ENCODE measurements at places on chromosomes 6 and 20. TPM values are rescaled to one million over a fixed set of nuclear protein-coding genes. Genes with fewer than 3 reads are reported as not detected.

PLN gene
- total RNA-seq: not detected

SNHG17 gene
- total RNA-seq: 241 TPM

GSTA2 gene
- not detected for total RNA-seq

FOXQ1 gene
- total RNA-seq: not detected

BMP2 gene
- not detected for total RNA-seq

SLC22A23 gene
- total RNA-seq: 0.15 TPM

TRIM40 gene
- total RNA-seq: not detected

TREML2 gene
- total RNA-seq: 2.0 TPM

COL19A1 gene
- 0.52 TPM for total RNA-seq

CUL7 gene
- 11.6 TPM for total RNA-seq

HTR1E gene
- total RNA-seq: not detected

TRIM10 gene
- not detected for total RNA-seq

TMEM14B gene
- total RNA-seq: 98.0 TPM

ZBTB46 gene
- 0.25 TPM for total RNA-seq

PPP1R14C gene
- 1.1 TPM for total RNA-seq

MYBL2 gene
- 92.0 TPM for total RNA-seq

NEU1 gene
- 17.4 TPM for total RNA-seq

HSPA12B gene
- not detected for total RNA-seq

CYB5R4 gene
- total RNA-seq: 30.3 TPM

ATP6V1G2 gene
- total RNA-seq: 1.4 TPM

SLC22A1 gene
- total RNA-seq: 1.6 TPM

OLIG3 gene
- not detected for total RNA-seq

PAQR8 gene
- 9.2 TPM for total RNA-seq

CYP21A2 gene
- 0.23 TPM for total RNA-seq

Measured in activated CD8-positive, alpha-beta memory T cell treated with anti-CD3 and anti-CD28 coated beads for 36 hours (primary cell).